ENCODE measurements at places on chromosomes 11 and 22. TPM values are rescaled to one million over a fixed set of nuclear protein-coding genes. Genes with fewer than 3 reads are reported as not detected.
A peak's percentile ranks its signal among the peaks of the same experiment; 100 is the strongest.

GRCh38 chr22:47654922-47655491 is 892.6 kb downstream of the TBC1D22A start:
- DNase-seq: no peak
- H3K27me3 ChIP-seq: no peaks in the 10 kb centered on the region
- no peak overlapping the region for H3K4me3 ChIP-seq
- no peaks in the 10 kb centered on the region for H3K4me1 ChIP-seq

DNA sequence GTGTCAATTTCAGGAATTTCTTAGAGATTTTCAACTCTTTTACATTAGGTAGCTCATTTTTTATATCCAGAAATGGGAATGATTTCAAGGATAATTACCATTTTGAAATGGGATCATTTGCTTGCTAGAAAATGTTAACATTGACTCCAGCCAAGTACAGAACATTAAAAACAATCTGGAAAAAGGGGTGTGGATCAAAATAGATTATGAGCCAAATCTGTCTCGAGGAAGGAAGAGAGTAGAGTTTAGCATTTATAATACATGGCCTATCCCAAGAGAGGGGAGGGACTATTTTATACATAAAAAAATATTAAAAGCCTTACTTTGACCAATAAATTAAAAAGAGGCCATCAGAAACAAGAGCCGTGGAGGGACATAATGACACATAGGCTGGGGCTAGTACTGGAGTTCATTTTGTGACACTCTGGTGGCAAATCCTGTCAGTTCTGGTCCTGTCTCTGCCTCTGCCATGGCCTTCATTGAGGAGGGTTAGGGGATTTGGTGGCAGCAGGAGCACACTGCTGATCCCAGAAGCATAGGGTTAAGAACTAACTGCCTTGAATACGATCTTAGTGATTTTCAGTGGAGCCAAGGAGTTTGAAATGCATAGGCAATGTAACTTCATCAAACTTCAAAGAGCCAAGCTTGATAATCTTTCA is 20.4 kb downstream of the PPP6R3 start:
- H3K4me3 ChIP-seq: no peak overlapping the region
- DNase-seq: no peak
- H3K27ac ChIP-seq: peak overlapping the region; percentile 12
- H3K27me3 ChIP-seq: no peaks in the 10 kb centered on the region

DNA sequence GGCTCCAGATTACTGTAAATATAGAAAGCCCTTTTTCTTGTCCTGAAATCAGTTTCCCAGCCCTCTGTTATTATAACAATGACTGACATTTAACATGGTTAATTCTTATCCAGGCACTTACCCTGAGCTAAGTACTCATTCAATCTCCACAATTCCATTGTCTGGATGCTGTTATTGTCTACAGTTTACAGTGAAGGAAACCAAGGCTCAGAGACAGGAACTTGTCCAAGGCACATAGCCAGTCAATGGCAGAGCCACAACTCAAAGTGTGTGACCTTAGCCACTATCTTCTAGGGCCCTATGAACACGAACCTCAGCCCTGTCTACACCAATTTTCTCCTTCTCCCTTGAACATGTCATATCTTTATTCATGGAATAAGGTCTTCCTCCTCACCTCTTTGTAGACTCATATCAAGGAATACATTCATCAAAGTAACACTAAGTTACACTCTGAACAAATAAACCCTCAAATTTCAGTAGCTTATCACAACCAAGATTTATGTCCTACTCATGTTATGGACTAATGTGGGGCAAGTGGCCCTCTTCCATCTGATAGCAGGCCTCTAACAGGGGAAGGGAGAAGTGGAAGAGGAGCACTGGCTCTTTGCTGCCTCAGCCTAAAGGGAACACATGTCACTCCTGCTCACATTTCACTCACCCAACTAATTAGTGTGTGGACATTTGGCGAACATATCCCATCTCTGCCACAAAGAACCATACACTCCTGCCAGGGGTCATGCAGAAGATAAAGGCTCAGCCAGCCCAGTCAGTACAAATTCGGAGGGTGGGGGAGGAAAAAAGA is 39.3 kb upstream of the APLNR start:
- no peaks in the 10 kb centered on the region for H3K36me3 ChIP-seq
- DNase-seq: no peak
- no peak overlapping the region for H3K4me3 ChIP-seq
- H3K27me3 ChIP-seq: no peaks in the 10 kb centered on the region

DNA sequence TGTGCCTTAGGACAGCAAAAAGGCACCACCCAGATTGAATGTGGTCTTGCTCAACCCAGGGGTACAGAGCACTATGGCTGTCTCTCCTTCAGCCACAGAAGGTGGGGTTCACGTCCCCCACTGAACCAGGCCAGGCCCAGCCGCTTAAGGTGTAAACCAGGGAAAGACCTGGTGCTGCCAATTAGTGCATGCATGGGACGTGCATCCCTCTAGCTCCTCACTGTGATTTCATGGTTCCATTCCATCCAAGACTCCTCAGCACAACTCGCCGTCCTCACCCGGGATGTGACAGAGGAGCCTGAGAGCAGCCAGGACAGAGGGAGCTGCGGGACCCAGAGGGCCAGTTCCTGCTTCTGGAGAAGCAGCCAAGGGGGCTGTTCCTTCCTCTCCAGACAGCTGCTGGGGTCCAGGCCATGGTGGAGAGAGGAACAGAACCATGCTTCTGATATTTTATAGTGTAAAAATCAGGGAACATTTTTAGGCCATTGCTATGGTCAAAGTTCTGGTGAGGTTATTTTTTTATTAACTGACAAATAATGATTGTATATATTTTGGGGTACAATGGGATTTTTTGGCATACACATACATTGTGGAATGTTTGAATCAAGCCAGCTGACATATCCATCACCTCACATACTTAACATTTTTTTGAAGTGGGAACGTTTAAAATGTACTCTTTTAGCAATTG is 492.2 kb upstream of the B3GAT1 start:
- peaks cover 9% of the 10 kb centered on the region for H3K27me3 ChIP-seq
- no peaks in the 10 kb centered on the region for H3K36me3 ChIP-seq
- H3K27ac ChIP-seq: no peak overlapping the region
- no peak overlapping the region for H3K4me3 ChIP-seq

DNA sequence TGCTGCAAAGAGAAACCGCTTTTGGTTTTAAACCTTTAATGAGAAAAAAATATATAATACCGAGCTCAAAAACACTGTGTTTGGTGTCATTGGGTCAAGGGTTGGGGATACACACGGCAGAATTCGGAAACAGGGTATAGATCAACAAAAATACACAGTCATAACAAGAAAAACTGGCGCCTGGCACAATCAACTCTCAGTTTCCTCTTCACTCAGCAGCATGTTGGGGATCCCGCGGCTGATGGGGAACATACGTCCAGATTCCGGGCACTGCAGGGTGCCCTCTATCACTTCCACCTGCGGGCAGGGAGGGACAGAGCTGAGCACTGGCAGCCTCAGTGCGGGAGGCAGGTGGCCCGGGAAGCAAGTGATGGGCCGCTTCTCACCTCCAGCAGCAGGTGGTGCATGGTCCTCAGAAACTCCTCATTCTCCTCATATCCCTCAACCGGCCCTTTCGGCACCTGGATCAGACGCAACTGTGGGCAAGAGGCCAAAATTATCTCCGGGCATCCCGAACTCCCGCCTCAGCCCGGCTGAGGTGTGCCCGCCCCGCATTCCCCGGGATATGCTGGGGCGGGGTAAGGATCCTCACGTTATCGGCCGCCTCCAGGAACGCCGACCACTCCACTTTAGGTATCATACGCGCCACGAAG is 561 bp downstream of the TRMT112 start:
- H3K27ac ChIP-seq: peak overlapping the region; percentile 100
- peaks cover 36% of the 10 kb centered on the region for H3K36me3 ChIP-seq
- H3K4me3 ChIP-seq: peak overlapping the region; percentile 92
- no peak for DNase-seq
- no peaks in the 10 kb centered on the region for H3K27me3 ChIP-seq
- H3K4me1 ChIP-seq: peaks cover 22% of the 10 kb centered on the region

DNA sequence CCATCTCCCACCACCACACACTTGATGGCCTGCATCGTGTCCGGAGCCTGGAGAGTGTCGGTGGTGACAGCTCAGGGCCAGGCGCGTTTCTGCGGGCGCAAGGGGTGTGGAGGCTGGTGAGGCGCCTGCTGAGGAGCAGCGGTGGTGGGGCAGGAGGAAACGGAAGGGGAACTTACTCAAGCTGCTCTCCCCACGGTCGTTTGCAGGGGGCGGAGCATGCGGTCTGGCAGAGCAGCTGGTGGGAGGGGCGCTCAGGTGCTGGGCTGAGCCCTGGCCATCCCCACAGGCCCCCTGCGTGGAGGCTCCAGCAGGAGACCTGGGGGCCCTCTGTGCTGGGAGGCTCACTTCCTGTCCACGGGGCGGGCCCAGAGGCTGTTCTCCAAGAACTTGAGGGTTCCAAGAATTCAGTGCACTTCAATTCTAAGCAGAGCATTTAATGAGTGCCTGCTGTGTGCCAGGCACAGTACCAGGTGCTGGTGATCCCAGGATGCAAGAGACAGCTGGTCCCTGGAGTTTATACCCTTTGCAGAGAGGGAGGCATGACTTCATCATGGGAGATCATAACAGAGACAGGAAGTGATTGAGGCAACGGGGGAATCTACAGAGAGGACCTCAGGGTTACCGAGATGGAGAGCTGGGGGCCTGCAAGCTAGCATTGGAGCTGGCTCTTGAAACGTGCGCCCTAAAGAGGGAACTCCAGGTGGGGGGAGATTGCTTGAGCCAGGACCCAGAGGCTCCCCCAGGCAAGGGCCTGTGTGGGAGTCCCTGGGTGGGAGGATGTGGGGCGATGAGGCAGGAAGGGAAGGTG is at the start of gene RAC2:
Gene RAC2, minus strand, starts transcription at position 156 of the 808 bp plus-strand sequence. Its CDS starts 121 bp downstream, at position 35.
- peaks cover 11% of the 10 kb centered on the region for H3K36me3 ChIP-seq
- peaks cover 25% of the 10 kb centered on the region for H3K4me1 ChIP-seq
- H3K27me3 ChIP-seq: peaks cover 34% of the 10 kb centered on the region
- DNase-seq: peak; percentile 91
- peak within 1 kb of the TSS; percentile 79 for H3K27ac ChIP-seq

Gene SCGB1C1
- total RNA-seq: not detected

GRCh38 chr11:27971171-27971570 is 136.8 kb downstream of the KIF18A start:
- H3K27me3 ChIP-seq: no peaks in the 10 kb centered on the region
- no peaks in the 10 kb centered on the region for H3K4me1 ChIP-seq
- no peak overlapping the region for H3K27ac ChIP-seq
- no peak overlapping the region for H3K4me3 ChIP-seq

DNA sequence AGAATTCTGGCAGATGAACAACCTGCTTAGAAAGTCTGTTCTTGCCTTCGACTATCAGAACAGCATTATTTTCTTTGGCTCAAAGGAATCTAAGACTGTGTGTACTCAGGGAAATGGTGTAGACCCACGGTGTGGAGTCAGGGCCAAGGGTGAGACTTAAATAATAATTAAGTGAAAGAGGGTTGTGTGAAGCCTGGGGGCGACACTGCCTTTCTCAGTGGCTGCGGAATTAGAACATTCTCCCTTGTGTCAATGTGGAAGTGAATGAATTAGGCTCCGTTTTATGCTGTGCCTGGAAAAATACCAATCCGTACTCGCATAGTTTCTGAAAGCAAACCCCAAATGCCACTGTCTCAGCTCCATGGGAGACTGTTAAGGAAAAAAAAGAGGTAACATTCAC is 50.7 kb downstream of the NAV2 start:
- H3K36me3 ChIP-seq: no peaks in the 10 kb centered on the region
- H3K4me3 ChIP-seq: no peak overlapping the region
- no peak for DNase-seq
- H3K4me1 ChIP-seq: peaks cover 12% of the 10 kb centered on the region
- no peak overlapping the region for H3K27ac ChIP-seq

Gene PHLDA2
- total RNA-seq: 7.2 TPM

DNA sequence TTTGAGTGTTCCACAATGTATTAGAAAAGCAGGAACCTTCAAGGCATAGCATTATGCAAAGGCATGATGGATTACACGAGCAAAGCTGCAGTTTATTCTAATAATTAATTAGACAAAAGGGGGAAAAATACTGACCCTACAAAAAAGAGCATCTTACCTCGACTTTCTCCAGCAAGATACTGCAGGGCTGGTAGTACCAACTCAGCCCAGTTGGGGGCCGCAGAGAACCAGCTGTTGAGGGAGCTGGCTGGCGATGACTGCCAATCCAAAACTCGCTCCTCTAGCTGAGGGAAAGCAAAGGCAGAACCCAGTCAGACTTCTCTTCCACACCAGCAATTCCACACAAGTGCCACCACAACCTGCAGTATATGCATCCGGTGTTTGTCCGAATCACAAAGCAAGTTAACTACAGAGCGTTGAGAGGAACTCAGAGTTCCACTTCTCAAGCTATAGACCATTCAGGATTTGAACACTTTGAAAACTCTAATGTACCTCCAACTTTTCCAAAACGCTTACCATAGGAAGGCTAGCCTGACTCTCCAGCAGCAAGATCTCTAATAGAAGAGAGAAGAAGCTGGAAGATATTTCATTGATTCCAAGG is 13.7 kb downstream of the NFRKB start:
- no peaks in the 10 kb centered on the region for H3K4me1 ChIP-seq
- H3K36me3 ChIP-seq: peaks cover 100% of the 10 kb centered on the region
- no peak overlapping the region for H3K27ac ChIP-seq
- H3K27me3 ChIP-seq: no peaks in the 10 kb centered on the region
- no peak for DNase-seq
- H3K4me3 ChIP-seq: no peak overlapping the region

- no peaks in the 10 kb centered on the region for H3K27me3 ChIP-seq
- H3K36me3 ChIP-seq: peaks cover 89% of the 10 kb centered on the region
Measured at GRCh38 chr22:36333644-36334043, 54.1 kb downstream of the MYH9 start.
